Activated CD4-positive, alpha-beta memory T cell treated with anti-CD3 and anti-CD28 coated beads, Interleukin-2, amount 10 ng/mL, durations not matched to agents 7 days and 5 days (primary cell): ENCODE measurements at places on chromosomes 6 and 20. TPM values are rescaled to one million over a fixed set of nuclear protein-coding genes. Genes with fewer than 3 reads are reported as not detected.

DNA sequence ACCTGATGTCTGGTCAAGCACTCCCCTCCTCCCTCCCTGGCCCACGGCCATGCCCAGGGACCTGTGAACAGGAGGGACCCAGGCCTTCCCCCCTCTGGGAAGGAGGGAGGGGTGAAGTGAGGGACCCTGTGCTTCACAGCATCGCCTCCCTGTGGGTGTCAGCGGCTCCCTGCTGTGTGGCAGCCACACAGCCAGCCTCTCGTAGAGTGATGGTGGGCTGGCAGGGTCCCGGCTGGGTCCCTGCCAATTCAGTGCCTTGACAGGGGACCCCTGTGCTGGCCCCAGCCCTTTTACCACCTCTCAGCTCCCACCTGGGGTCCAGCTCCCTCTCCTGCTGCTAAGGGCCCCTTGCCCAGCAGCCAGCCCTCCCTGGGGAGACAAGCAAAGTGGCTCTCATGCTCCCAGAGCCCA is 31.3 kb upstream of the GRM4 start:
- H3K4me3 ChIP-seq, result no peak overlapping the region
- H3K27ac ChIP-seq, result no peak overlapping the region
- H3K27me3 ChIP-seq, result peaks cover 4% of the 10 kb centered on the region
- no peaks in the 10 kb centered on the region for H3K36me3 ChIP-seq

DNA sequence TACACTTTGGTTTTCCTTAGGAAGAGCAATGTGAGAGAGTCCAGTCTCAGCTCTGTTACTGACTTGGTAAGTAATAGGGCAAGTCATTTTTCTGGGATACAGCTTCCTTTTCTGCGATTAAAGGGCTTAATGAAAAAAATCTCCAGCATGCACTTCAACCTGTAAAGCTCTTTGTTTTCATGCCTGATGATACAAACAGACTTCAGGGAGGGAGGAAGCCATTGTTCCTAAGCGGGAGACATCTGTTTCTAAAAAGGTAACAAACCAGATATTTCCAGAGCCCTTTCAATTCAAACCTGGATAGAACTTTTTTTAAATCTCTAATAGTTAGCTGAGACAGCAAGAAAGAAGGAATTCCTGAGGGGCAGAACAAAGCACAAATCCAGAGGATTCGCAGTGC is 5.2 kb upstream of the CASS4 start:
- no peaks in the 10 kb centered on the region for H3K27me3 ChIP-seq
- H3K4me3 ChIP-seq, result no peak overlapping the region
- peaks cover 71% of the 10 kb centered on the region for H3K36me3 ChIP-seq
- no peak overlapping the region for H3K27ac ChIP-seq

The RBPJL gene
- total RNA-seq, result not detected

DNA sequence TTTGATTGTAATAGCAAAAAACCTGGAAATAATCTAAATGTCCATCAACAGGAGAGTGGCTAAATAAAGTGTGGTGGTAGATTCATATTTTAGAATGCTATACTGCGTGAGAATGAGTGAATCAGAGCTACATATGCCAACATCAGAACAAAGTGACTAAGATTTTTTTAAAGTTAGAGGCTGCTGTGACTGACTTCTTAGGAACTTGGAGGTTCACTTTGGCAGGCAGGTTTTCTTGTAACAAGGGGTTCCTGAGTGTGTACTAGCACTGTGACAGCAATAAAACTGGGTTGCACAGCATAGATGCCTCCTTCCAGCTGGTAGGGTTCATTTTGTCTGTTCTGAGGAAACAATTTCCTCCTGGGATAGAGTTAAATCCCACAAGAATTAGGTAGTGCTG is 75.3 kb upstream of the ENPP5 start:
- H3K4me3 ChIP-seq, result no peak overlapping the region
- no peak overlapping the region for H3K27ac ChIP-seq
- H3K4me1 ChIP-seq, result peaks cover 2% of the 10 kb centered on the region
- no peak for DNase-seq
- no peaks in the 10 kb centered on the region for H3K36me3 ChIP-seq
- H3K27me3 ChIP-seq, result peaks cover 10% of the 10 kb centered on the region

- no peak overlapping the region for H3K27ac ChIP-seq
- no peaks in the 10 kb centered on the region for H3K36me3 ChIP-seq
- H3K4me3 ChIP-seq, result no peak overlapping the region
- DNase-seq, result no peak
These were observed 96.5 kb downstream of the PLEKHG1 start for GRCh38 chr6:150696190-150696589.

The TXLNB gene
- total RNA-seq, result 0.60 TPM

- H3K27me3 ChIP-seq, result no peaks in the 10 kb centered on the region
- H3K4me3 ChIP-seq, result no peak overlapping the region
- H3K36me3 ChIP-seq, result no peaks in the 10 kb centered on the region
- no peak overlapping the region for H3K27ac ChIP-seq
- DNase-seq, result no peak
- H3K4me1 ChIP-seq, result no peaks in the 10 kb centered on the region
These were observed 395.4 kb upstream of the SLC35B3 start for GRCh38 chr6:8830794-8831193.

GRCh38 chr6:12592634-12593033 is 123.9 kb upstream of the PHACTR1 start:
- peaks cover 12% of the 10 kb centered on the region for H3K27me3 ChIP-seq
- H3K27ac ChIP-seq, result no peak overlapping the region
- H3K4me1 ChIP-seq, result no peaks in the 10 kb centered on the region
- DNase-seq, result no peak
- H3K36me3 ChIP-seq, result no peaks in the 10 kb centered on the region
- H3K4me3 ChIP-seq, result no peak overlapping the region

GRCh38 chr6:140921366-140922226 is 1211.1 kb upstream of the GJE1 start:
- H3K36me3 ChIP-seq, result no peaks in the 10 kb centered on the region
- no peaks in the 10 kb centered on the region for H3K27me3 ChIP-seq
- no peak overlapping the region for H3K4me3 ChIP-seq
- no peak for DNase-seq
